ENCODE measurements at places on chromosomes 13 and 19.

- no peak for DNase-seq
These were observed 15.8 kb downstream of the TLE2 start for GRCh38 chr19:3013263-3013725.

DNA sequence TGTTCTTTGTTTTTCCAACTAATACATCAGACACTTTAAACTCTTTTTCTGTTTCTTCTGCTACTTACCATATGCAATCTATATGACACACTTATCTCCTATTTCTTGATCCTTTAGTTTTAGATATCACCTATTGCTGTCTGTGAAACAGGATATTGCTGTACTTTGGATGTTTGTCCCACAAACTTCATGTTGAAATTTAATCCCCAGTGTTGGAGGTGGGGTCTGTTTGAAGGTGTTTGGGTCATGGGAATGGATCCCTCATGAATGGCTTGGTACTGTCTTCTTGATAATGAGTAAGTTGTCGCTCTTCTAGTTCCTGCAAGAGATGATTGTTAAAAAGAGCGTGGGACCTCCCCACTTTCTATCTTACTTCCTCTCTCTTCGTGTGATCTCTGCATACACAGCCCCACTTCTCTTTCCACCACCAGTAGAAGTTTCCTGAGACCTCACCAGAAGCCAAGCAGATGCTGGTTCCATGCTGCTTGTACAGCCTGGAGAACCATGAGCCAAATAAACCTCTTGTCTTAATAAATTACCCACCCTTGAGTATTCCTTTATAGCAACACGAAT, 244.2 kb downstream of the NHLRC3 start:
- no peak for DNase-seq

- no peak for DNase-seq
These were observed 419.4 kb downstream of the UQCRFS1 start for GRCh38 chr19:28793391-28794168.

- no peak for DNase-seq
These were observed 68.4 kb downstream of the SPATA13 start for GRCh38 chr13:24228852-24229458.

GRCh38 chr19:5364674-5365073, 24.1 kb upstream of the PTPRS start:
- DNase-seq = no peak

DNA sequence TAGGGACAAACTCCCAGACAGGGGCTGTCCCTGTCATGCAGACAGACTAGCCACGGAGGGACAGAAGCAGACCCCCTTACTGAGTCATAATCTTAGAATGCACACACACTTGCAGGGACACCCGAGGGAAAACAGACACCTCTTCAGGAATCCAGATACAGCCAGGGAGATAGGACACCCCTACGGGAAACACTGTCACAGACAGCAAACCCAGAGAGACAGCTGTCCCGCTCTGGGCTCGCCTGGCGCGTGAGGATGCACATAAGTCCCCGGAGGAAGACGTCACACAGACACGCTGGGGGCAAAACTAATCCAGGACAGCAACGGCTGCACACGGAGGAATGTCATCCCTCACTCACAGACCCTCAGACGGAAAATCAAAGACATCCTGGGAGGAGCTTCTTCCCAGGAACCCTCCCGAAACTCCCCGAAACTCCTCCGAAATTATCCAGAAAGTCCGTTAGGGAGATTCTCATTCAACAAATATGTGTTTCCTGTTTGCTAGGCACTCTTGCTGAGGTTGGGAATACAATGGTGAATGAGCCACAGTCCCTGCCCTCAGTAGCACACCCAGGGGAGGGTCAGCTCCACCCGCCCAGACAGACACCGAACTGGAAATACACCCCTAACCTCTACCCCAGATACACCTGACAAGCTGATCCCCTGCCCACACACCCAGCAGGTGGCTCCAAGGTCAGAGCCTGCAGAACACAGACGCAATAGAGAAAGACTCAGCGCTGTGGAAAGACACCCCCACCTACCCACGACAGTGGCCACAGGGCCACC, 15.2 kb upstream of the TOMM40 start:
- DNase-seq = no peak

GRCh38 chr19:35144600-35145436, 1.8 kb downstream of the FXYD7 start:
- DNase-seq = no peak

GRCh38 chr19:33883859-33884519, 87.3 kb downstream of the KCTD15 start:
- DNase-seq = no peak

DNA sequence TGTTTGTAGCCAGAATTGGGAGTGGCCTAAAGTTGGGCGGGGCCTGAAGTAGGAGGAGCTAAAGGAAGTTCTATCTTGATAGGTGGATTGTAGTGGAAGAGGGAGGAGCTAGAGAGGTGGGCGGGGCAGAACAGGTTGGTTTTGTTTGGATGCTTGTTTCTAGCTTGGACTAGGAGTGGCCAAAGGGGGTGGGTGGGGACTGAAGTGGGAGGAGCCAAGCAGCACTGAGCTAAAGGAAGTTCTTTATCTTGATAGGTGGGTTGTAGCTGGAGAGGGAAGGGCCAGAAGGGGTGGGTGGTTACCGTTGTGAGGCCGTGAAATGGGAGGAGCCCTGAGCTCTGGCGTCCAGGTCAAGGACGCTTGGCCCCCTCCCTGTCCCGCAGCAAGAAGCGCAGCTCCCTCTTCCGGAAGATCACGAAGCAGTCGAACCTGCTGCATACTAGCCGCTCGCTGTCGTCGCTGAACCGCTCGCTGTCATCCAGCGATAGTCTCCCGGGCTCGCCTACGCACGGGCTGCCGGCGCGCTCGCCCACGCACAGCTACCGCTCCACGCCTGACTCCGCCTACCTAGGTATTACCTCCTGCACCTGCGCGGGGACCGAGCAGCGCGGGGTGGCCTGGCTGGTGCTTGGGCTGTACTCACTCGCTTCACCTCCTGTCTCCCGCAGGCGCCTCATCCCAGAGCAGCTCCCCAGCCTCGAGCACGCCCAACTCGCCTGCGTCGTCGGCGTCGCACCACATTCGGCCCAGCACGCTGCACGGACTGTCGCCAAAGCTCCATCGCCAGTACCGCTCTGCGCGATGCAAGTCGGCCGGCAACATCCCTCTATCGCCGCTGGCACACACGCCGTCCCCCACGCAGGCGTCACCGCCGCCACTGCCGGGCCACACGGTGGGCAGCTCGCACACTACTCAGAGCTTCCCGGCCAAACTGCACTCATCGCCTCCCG, 8.0 kb downstream of the DNASE2 start:
- DNase-seq = peak; percentile 72
